ENCODE measurements at places on chromosomes 2 and 18. TPM values are rescaled to one million over a fixed set of nuclear protein-coding genes. Genes with fewer than 3 reads are reported as not detected.

GRCh38 chr2:234414596-234414995, 82.3 kb downstream of the ARL4C start:
- DNase-seq, result no peak

DNA sequence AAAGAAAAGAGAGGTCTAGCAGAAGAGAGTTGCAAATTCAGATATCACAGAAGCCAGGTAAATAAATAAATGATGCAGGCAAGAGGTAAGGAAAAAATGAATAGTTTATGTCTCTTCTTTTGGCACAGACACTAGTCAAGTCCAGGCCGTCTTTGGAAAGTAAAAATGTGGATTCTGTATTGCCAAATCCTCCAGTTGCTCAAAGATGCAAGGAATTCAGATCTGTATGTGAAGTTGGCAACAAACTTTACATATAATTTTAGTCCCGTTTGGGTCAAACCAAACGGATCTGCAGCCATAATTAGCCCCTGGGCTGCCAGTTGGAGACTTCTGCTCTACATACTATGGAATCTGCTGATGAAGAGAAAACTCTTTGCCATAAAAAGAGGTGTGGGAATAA, 200.5 kb upstream of the RND3 start:
- no peak for DNase-seq

DNA sequence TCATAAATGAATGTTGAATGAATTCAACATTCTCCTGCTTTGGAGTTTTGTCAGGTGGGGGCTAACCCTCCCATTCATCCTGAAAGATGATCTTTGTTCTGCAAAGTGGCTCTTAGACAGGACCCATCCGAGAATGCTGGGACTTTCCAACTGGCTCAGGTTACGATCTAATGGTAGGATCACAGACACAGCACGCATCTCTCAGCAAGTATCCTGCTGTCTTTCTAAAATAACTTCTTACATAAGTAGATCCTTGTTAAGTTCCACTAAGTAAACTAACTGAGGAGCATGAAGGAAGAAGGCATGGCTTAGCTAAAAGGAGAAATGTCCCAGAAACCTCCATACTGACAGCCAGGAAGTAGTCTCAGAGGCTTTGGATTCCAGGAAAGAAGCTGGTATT, 23.7 kb downstream of the CYP27A1 start:
- DNase-seq, result no peak

- no peak for DNase-seq
Observed at GRCh38 chr2:219632760-219633105, 5.3 kb downstream of the SLC4A3 start.

- DNase-seq, result no peak
Observed at GRCh38 chr2:53793821-53794220, 7.0 kb downstream of the ERLEC1 start.

- DNase-seq, result no peak
Observed at GRCh38 chr18:77209587-77209986, 40.1 kb upstream of the GALR1 start.

GRCh38 chr18:79504034-79504433, 108.3 kb downstream of the NFATC1 start:
- no peak for DNase-seq

- DNase-seq, result no peak
Observed at GRCh38 chr2:58749041-58749440, 507.9 kb upstream of the FANCL start.

GRCh38 chr2:26471766-26472706, 5.9 kb downstream of the OTOF start:
- DNase-seq, result no peak

DNA sequence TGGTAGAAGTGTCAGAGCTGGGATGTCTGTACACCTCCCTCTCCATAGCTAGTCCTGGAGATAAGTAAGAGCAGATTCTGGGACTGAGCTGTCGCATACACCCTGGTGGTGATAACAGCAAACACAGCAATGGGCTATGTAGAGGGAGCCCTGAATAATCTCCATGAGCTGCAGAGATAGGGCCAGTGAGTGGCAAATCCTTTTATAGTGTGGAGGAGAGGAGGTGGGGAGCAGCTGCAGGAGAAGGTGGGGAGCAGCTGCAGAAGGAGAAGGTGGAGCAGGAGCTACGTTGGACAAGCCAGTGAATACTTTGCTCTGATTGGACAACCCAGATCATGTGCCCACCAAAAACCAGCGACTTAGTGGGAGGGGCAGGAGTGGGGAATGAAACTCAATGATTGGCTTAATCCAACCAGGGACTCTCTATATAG, 85.5 kb downstream of the TMEM247 start:
- no peak for DNase-seq

DNA sequence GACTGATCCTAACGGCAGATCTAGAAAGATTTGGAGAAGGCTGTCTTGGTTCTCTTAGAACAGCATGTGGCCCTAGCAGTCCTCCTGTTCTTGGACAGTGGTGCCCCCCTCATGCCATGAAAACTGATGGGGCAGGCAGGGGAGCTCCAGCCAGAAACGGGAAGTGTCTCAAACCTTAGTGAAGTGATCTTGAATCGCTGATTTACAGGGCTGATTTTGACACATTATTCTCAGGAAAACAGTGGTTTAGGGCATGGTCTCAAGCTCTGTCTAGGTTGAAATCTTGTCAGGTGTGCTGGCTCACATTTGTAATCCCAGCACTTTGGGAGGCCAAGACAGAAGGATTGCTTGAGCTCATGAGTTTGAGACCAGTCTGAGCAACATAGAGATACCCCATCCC, 37.8 kb downstream of the SRSF7 start:
- DNase-seq, result no peak

- no peak for DNase-seq
Observed at GRCh38 chr2:43300781-43301583, 74.6 kb upstream of the ZFP36L2 start.

DNA sequence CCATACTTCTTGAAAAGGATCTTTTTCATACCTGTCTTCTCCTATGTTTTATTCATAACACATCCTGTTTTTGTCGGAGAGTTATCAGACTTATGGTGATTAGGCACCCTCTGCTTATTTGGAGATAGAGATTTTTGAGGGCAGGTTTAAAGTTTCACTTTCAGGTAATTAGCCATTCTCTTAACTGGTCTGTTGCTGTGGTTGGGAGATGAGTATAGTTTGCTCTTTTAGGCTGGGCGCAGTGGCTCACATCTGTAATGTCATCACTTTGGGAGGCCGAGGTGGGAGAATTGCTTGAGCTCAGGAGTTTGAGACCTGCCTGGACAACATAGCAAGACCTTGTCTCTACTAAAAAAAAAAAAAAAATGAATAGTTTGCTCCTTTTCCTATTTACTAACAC, 25.3 kb downstream of the SFTPB start:
- no peak for DNase-seq

GRCh38 chr18:62425465-62426190, 97.2 kb upstream of the ZCCHC2 start:
- DNase-seq, result no peak

GRCh38 chr18:62164855-62165487, 21.9 kb downstream of the PIGN start:
- DNase-seq, result no peak

DNA sequence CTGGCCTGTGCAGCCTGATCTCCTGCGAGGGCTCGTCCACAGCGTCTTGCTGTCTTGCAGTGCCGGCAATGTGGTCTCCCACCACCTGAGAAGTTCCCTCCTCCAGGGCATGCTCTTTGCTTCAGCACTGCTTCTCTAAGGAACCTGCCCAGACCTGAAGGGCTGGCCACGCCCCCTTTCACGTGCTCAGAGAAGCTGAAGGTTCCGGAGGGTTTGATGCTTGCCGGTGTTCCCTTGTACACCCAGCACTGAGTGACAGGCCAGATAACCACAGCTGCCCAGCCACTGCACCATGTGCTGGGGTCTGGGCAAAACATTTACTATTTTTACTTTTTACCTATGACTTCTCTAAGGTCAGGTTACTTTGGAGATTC, 1.7 kb upstream of the POLR2D start:
- peak; percentile 58 for DNase-seq

- DNase-seq, result no peak
Observed at GRCh38 chr2:110832740-110833139, 100.4 kb downstream of the ACOXL start.

DNA sequence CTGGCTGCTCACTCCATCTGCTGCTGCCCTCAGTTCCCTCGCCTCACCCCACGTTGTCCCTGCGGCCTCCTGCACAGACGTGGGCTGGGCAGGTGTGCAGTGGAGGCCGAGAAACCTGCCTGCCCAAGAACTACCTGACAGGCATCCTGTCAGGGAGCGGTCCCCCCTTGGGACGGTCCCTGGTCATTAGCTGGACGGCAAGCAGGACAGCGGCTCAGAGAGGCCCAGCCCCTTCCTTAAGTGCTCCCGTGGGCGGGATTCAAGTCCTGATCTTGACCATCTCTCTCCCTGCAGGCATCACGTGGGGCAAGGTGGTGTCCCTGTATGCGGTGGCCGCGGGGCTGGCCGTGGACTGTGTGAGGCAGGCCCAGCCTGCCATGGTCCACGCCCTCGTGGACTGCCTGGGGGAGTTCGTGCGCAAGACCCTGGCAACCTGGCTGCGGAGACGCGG, 11.3 kb downstream of the BOK start:
- DNase-seq, result no peak

GRCh38 chr2:28588292-28588670, 92.4 kb downstream of the PLB1 start:
- no peak for DNase-seq

GRCh38 chr18:11665587-11665986, 23.5 kb upstream of the GNAL start:
- no peak for DNase-seq

- DNase-seq, result no peak
Observed at GRCh38 chr2:85893428-85894258, 4.9 kb upstream of the ST3GAL5 start.

DNA sequence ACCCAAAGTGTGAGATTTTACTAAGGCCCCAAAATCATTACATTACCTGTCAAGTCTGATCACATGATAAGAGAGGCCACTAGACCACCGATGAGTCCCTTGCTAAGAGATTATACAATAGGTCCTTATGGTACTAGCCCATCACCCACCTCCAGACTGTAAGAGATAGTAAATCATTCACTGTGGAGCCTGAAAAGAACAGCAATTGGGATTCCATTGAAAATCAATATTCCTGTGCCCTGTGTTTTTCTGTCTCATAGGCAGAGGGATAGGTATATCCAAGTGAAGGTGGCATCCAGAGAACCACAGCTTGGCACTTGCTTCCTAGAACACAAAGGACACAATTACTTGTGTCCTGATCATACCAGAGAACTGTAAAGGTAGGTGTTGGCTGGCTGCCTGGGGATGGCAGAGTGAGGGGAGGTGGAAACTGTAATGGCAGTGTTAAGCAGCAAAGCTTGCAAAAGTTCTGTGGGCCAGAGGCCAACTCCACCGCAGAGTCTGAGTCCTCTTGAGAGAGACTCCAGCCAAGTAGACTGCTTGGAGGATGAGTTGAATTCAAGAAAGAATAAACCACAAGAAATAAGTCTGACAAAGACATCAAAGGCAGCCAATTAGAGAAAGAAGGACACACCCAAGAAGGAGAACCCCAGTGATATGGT, 102.0 kb upstream of the PIEZO2 start:
- no peak for DNase-seq

DNA sequence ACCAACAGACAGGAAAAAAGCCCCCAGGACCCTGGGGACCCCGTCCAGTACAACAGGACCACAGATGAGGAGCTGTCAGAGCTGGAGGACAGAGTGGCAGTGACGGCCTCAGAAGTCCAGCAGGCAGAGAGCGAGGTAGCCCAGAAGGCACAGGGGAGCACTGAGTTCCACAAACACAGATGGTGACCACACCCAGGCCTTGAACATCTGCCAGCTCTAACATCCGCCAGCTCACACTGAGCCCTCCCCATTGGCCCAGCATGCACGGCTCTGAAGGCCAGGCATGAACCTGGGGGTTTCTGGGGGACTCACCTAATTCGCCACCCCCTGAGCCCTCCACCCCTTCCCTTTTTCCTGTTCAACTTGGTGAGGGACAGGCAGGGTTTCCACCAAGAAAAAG, 25.6 kb upstream of the PRLH start:
- DNase-seq, result no peak

DNA sequence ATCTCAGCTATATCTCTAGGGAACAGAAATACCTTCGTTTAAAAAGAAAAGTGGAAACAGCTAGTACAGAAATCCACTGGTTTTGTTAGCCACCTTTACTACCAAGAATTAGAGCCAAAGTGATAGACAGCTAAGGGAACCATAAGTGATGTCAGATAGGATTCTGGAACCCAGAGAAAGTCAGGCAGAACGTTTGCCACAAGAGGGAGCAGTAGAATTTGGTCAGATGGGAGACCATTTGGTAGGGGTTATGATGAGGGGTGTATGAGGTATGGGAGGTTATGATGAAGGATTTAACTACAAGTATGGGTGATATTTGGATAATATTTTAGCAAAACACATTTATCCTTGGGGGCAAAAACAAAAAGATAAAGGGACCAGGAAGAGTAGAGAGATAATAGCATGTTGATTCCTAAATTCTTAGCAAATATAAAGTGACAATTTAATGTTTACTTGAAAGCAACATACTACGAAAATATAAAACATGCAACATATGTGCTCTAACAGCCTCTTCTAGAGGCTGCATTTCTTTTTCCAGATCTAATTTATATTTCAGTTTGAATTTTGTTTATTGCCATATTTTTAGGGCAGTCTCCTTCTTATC, 3.3 kb downstream of the SLC8A1 start:
- no peak for DNase-seq

DNA sequence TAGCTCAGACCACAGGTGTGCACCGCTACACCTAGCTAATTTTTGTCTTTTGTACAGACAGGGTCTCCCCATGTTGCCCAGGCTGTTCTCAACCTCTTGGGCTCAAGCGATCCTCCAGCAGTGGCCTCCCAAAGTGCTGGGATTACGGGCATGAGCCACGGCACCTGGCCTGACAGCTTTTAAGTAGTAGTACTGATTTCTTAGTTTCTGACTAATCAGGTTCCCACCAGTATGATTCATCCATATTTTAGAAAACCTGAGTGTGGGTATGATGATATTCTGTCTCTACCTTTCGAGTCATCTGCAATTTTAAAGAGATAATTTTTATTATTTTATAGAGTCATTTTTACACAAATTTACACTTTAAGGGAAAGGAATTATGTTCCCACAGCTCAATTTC, 46.4 kb upstream of the GULP1 start:
- no peak for DNase-seq

DNA sequence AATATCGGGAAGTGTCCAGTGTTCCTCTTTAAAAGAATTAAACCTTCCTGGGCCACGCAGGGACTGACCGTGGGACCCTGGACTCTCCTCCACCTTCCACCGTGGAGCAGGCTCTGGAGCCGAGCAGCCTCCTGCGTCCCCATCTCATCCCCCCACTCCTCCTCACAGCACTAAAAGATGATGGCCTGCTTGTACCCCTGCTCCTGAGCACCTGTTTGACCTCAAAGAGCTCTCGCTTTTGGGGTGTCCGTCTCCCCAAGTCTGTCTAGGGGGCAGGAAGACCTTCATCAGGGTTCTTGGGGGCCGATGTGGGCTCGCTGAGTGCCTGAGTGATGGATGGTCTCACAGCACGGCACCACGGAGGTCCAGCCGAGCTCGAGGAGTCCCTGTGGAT, 1.2 kb upstream of the SDC1 start:
- no peak for DNase-seq

Gene EFR3B
- not detected for total RNA-seq

Gene FBLN7
- 21.7 TPM for total RNA-seq

Gene EFEMP1
- total RNA-seq, result not detected

Gene NFATC1
- 73.4 TPM for total RNA-seq

Gene SOCS6
- 2.9 TPM for total RNA-seq

Gene SLC30A3
- total RNA-seq, result 0.13 TPM

Gene DLGAP1
- 1.6 TPM for total RNA-seq

Gene GALR1
- not detected for total RNA-seq

Gene EGR4
- 0.70 TPM for total RNA-seq

Gene GNAL
- total RNA-seq, result 0.10 TPM

Gene TMEM247
- not detected for total RNA-seq

Gene STPG4
- total RNA-seq, result 0.21 TPM

Gene ATIC
- total RNA-seq, result 60.1 TPM

Gene FAM110C
- 0.26 TPM for total RNA-seq

Gene FOXD4L1
- 0.10 TPM for total RNA-seq

Gene HOXD13
- not detected for total RNA-seq
